Ovary (tissue), 10 donors: ENCODE measurements at places on chromosomes 13 and 19.

GRCh38 chr19:7897292-7897691 is 6.4 kb upstream of the MAP2K7 start:
- no peak overlapping the region for H3K4me3 ChIP-seq
- no peaks in the 10 kb centered on the region for H3K27me3 ChIP-seq
- no peak overlapping the region for H3K27ac ChIP-seq
- no peaks in the 10 kb centered on the region for H3K36me3 ChIP-seq
- H3K4me1 ChIP-seq: no peaks in the 10 kb centered on the region

GRCh38 chr19:50005428-50005827 is 19.7 kb downstream of the VRK3 start:
- no peaks in the 10 kb centered on the region for H3K36me3 ChIP-seq
- H3K27ac ChIP-seq: no peak overlapping the region
- no peak for DNase-seq
- no peaks in the 10 kb centered on the region for H3K27me3 ChIP-seq
- peaks cover 3% of the 10 kb centered on the region for H3K4me1 ChIP-seq

GRCh38 chr19:39983695-39984300 is 12.8 kb downstream of the PSMC4 start:
- no peaks in the 10 kb centered on the region for H3K36me3 ChIP-seq
- no peak overlapping the region for H3K4me3 ChIP-seq
- H3K27ac ChIP-seq: no peak overlapping the region
- H3K4me1 ChIP-seq: no peaks in the 10 kb centered on the region
- DNase-seq: no peak

- no peak overlapping the region for H3K4me3 ChIP-seq
- H3K36me3 ChIP-seq: no peaks in the 10 kb centered on the region
- no peak overlapping the region for H3K27ac ChIP-seq
- DNase-seq: no peak
- H3K27me3 ChIP-seq: no peaks in the 10 kb centered on the region
Observed at GRCh38 chr19:47157431-47158321, 27.0 kb downstream of the SAE1 start.
